ENCODE measurements at places on chromosomes 4 and X.

DNA sequence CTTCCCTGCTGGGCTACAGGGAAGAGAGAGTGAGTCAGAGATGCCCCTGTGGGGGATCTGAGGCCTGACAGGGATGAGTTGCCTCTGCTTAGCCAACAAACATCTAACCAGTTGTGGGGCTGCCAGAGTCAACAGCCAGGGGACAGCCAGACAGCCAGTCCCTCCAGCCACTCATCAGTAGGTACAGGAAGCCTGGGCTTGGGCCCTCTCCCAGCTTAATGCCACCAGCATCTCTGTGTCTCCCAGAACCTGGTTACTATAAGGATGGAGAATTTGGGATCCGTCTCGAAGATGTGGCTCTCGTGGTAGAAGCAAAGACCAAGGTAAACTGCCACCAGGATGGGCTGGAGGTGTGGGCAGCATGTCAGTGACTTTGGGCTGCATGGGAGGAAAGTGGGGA lies 17.3 kb upstream of the SASH3 start:
- no peak for DNase-seq

- no peak for DNase-seq
These were observed 121.1 kb upstream of the SORBS2 start for GRCh38 chr4:185933078-185933581.

GRCh38 chrX:121365572-121366161 lies 318.3 kb downstream of the GLUD2 start:
- DNase-seq = no peak

- DNase-seq = no peak
These were observed 40.4 kb downstream of the EFHC2 start for GRCh38 chrX:44303119-44303518.

GRCh38 chr4:146370841-146371240 lies 150.9 kb downstream of the SLC10A7 start:
- DNase-seq = no peak

- DNase-seq = no peak
These were observed 102.8 kb downstream of the CHRDL1 start for GRCh38 chrX:110692866-110693265.

DNA sequence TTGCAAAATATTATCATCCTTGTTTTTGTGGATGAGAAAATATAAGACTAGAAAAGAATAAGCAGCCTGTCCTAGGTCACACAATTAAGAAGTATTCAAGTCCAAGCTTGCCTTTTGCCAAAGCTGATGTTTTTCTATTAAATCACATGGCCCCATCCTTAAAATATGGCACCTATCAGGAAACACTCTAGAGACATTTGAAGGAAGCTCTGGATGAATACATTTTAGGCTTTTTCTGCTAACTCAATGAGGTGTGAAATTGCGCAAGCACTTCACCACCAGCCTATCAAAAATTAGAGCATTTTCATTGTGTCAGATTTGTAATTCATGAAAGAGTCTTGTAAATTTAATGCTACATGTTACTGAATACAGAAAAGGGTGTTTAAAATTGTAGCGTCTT lies 251.1 kb upstream of the MAD2L1 start:
- no peak for DNase-seq

- DNase-seq = no peak
These were observed 138.9 kb downstream of the MAPK10 start for GRCh38 chr4:86221002-86221401.

DNA sequence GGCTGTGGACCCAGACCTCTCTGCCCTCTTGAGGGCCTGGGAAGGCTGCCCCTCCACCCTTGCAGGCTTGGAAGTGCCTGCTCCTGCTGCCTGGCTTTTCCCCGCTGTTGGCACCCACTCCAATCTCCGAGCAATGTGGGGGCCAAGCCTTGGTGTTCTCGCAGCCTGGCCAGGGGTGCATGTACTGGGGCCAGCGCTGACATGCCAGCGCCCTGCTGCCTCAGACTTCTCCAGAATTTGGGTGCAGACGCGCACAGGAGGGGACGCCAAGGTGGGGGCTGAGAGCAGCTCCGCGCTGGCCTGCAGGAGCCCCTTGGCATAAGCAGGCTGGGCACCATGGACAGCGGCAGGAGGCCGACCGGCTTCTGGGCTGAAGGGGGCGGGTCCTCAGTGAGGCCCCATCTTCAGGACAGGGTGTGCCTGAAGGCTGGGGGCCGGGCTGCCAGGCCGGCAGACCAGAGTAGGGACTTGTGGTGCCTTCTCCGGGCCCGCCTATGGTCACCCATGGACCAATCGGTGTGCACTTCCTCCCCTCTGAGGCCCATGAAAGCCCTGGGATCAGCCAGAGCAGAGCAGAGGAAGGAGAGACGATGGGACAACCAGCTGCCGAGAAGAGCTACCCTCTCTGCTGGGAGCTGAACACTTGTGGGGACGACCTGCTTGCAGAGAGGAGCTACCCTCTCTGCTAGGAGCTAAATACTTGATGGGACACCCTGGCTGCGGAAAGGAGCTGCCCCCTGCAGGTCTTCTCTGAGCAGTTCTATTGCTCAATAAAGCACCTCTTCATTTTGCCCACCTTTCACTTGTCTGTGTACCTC lies 118.3 kb downstream of the DNAAF6 start:
- no peak for DNase-seq

DNA sequence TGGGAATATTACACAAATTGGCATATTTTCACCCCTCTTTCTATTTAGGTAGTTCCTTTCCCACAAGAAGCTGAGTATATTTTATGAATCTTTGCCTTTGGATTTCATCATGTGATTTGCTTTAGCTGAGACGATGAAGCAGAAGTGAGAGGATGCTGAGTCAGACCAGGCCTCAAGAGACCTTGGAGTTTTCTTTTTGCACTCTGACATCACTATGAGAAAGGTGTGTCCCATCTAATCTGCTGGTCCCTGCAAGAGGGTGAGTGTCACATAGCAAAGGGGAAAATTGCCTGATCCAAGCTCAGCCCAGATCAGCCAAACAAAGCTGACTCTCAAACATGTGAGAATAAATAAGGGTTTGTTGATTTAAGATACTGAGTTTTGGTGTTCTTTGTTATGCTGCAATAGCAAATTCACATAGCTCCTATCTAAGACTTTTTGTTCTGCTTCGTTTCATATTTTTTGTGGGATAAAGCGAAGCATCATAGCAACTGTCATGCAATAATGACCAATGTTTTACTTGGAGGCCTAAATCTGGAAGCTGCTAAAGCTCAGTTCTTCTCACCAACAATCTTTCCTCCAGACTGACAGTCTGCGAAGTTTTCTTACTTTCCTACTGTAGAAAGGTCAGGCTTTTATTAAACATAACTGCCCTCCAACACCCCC lies 176.9 kb downstream of the PDHA2 start:
- no peak for DNase-seq

DNA sequence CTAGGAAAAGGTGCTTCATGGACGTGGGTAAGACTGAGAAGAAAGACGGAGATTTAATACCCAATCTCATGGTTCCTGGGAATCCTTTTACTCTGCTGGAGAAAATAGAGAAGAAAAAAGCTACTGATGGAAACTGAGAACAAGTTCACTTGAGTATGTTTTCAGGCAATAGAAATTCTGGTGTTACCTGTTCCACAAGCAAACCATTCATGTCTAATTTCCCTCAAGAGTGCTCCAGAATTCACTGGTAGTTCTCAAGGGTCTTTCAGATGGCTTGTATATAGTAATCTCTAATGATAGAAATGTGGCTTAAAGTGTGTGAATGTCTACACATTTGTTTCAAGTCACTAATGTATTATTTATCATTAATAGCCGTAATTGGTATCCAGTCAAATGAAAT lies 22.5 kb downstream of the SETD7 start:
- DNase-seq = no peak

- no peak for DNase-seq
These were observed 379.9 kb downstream of the ADAM29 start for GRCh38 chr4:175297965-175298565.

DNA sequence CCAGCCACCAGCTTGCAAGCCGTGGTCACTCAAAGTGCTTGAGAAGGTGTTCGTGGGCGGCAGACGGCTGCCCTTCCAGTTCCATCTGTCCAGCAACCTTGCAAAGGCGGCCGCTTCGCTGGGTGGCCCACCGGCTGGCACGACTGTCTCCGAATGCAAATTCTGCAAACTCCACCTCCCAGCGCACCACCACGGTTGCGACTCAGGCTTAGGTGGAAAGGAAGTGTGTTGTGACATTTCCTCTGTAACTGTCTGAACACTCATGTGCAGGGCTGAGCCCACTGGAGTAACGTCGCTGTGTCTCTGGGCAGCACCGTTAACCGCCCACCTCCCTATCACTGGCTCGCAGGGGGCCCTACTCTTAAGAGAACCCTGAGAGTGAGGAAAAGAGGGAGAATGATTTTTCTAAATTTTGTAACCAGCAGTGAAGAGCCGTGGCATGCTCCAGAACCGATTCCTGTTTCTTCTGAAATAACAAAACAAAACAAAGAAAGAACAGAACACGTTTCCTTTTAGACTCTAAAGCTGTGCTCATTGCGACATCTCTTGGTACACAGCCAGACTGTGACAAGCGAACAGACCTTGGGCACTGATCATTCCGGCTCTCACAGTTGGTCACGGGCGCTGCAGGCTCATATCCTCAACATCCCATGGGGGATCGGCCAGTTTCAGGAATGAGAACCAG lies at the start of gene P2RY8:
Gene P2RY8, minus strand, starts transcription at position 155 of the 685 bp plus-strand sequence. CDS start 70,627 bp downstream, outside the sequence.
- peak; percentile 81 for DNase-seq

- DNase-seq = no peak
These were observed 22.2 kb downstream of the DTHD1 start for GRCh38 chr4:36303426-36304137.

DNA sequence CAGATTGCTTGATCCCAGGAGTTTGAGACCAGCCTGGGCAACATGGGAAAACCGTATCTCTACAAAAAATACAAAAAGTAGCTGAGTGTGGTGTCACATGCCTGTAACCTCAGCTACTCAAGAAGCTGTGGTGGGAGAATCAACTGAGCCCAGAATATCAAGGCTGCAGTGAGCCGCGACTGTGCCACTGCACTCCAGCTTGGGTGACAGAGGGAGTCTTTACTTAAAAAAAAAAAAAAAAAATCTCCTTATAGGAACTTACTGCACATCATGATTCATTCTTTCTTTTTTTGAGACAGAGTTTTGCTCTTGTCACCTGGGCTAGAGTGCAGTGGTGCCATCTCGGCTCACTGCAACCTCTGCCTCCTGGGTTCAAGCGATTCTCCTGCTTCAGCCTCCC lies 24.3 kb downstream of the UPF3B start:
- no peak for DNase-seq

- DNase-seq = no peak
These were observed 17.5 kb upstream of the GYG2 start for GRCh38 chrX:2811271-2811670.

- DNase-seq = no peak
These were observed 281.3 kb upstream of the FTHL17 start for GRCh38 chrX:31353095-31353494.

- no peak for DNase-seq
These were observed 22.0 kb downstream of the RAB39B start for GRCh38 chrX:155242300-155242699.

DNA sequence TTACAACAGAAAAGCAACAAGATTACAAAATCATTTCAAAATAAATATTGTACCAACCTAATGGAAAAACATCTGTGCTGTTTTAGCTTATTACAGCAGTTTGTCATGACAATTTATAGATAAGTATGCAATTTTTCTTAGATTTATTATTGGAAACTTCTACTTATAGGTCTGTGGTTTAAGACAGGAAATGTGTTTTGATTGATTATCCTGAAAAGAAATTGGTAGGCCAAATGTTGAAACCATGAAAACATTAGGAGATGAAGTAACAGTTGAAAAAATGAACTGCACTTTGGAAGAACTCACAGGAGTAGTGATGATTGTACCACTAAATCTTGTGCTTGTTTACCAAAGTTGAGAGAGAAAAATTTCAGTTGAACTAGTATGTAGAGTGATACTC lies 162.2 kb upstream of the GIMD1 start:
- DNase-seq = no peak

GRCh38 chr4:53169695-53170617 lies 195.9 kb downstream of the SCFD2 start:
- DNase-seq = no peak

- no peak for DNase-seq
These were observed 14.1 kb downstream of the XIAP start for GRCh38 chrX:123873956-123874355.

All from stimulated activated naive CD4-positive, alpha-beta T cell (primary cell).